Activated naive CD4-positive, alpha-beta T cell (primary cell): ENCODE measurements at places on chromosomes 7 and 10.

GRCh38 chr10:3772361-3773171 is 12.4 kb downstream of the KLF6 start:
- DNase-seq: no peak

DNA sequence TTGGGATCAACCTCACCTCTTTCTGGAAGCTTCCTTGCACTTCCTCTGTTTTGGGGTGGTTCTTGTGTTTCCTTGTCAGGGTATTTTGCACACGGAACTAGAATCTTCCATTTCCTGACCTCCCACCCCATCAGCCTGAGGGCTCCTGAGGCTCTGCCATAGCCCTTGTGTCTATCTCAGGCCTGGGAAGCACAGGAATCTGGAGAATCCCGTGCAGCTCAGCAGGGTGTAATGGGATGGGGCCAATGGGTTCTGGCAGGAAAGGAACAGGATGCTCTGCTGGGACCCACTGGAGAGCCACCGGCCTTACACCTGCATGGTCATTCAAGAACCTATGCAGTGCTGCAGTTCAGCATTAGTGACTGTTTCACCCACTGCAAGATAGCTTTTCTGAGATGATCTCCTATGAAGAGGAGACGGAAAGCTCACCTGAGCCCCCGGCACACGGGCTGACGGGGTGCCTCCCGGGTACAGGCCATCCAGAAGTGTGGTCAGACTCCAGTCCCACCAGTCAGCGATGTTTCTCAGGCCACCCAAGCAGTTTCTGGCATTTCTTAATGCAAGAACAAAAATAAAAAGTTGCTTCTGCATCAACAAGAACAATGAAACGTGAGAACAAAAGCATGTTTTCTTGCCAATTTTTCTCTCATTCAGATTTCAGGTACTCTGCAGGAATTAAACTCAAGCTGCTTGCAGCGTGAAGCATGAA is 133.2 kb downstream of the PKD1L1 start:
- no peak for DNase-seq

GRCh38 chr10:1452777-1453176 is 284.5 kb downstream of the ADARB2 start:
- no peak for DNase-seq

DNA sequence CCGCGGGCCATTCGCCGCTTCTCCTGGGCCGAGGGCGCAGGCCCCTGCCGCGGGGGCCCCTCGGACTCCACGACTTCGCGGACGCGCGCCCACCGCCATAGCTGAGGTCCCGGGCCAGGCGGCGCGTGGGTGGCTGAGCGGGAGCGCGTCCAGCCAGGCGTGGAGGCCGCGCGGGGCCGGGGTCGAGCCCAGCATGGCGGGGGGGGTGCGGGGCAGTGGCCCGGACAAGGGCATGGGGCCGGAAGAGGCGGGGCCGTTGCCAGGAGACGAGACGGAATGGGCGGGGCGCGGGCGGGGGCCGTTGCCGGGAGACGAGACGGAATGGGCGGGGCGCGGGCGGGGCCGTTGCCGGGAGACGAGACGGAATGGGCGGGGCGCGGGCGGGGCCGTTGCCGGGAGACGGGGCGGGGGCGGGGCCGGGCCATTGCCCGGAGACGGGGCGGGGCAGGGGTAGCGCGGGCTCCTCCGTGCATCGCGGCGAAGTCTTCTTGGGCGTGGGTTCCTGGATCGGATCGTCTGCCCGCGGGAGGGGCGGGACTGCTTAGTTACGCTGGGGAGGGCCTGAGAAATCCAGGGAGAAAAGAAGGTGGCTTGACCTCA is 14.8 kb downstream of the ADAM8 start:
- peak; percentile 83 for DNase-seq

DNA sequence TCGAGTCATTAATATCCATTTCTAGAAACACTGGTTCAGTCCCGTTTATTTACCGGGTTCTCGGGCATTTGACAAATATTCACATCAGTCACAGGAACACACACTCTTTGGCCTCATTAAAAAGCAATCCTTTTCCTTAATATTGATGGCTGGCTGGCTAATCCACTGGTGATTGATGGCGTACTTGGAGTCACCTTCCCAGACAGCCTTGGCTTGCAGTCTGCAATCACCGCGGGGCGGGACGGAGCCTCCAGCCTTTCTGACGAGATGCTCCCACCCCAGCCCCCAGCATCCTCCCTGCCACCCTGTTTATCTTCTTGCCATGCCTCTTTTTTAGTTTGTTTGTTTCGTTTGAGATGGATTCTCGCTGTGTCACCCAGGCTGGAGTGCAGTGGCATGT is 36.6 kb downstream of the SRRM3 start:
- no peak for DNase-seq

DNA sequence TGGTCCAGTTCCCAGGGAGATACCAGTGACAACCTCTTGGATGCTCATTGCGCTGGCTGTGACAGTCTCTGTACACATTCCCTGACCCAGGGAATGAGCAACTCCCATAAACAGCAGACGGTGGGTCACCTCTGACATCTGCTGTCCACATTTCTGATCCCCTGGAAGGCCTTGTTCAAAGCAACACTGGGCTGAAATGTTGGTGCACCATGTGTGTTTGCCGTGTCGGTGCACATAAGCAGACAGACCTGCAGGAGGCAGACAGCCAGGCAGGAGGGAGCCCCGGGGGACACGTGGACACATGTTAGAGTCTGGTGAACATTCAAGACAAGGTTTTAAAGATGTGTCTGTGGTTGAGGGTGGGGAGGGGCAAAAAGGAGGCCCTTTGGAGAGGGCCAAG is 254.9 kb downstream of the PLXNA4 start:
- DNase-seq: no peak
